Glutamatergic neuron (in vitro differentiated cells): ENCODE measurements at places on chromosomes 4 and X. TPM values are rescaled to one million over a fixed set of nuclear protein-coding genes. Genes with fewer than 3 reads are reported as not detected.

Gene RAB28
- 12.7 TPM for total RNA-seq

DNA sequence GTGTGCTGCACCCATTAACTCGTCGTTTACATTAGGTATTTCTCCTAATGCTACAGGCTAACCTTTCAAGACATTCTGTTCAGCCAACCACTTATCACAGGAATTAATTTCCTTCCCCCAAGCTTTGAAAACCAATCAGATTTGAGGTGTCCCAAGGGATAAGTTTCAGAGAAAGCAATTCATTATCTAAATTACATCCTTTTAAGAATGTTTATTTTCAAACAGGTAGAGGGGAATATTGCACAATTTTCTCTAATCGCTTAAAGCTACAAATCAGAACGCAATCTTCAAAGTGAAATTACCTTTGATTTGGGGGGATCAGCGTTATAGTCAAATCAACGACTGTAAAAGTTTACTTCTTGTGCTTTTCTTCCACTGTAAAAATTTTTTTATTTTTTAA is 1.6 kb downstream of the CLOCK start:
- peak overlapping the region; percentile 79 for H3K4me3 ChIP-seq
- H3K27ac ChIP-seq = no peak overlapping the region
- no peak for DNase-seq
- H3K27me3 ChIP-seq = peaks cover 7% of the 10 kb centered on the region
- peaks cover 12% of the 10 kb centered on the region for H3K4me1 ChIP-seq

- peaks cover 4% of the 10 kb centered on the region for H3K36me3 ChIP-seq
- peaks cover 2% of the 10 kb centered on the region for H3K27me3 ChIP-seq
Observed at GRCh38 chr4:8537041-8537461, 43.1 kb upstream of the GPR78 start.

- H3K36me3 ChIP-seq = peaks cover 11% of the 10 kb centered on the region
- H3K27me3 ChIP-seq = peaks cover 7% of the 10 kb centered on the region
- no peak overlapping the region for H3K27ac ChIP-seq
- H3K4me3 ChIP-seq = no peak overlapping the region
Observed at GRCh38 chrX:802846-803245, 172.3 kb downstream of the SHOX start.
